ENCODE measurements at places on chromosomes 2 and 18. TPM values are rescaled to one million over a fixed set of nuclear protein-coding genes. Genes with fewer than 3 reads are reported as not detected.

GRCh38 chr2:64548761-64549160 lies 24.6 kb downstream of the AFTPH start:
- DNase-seq = no peak

The DNER gene
- total RNA-seq = 24.7 TPM

The ITGAV gene
- total RNA-seq = 76.9 TPM

DNA sequence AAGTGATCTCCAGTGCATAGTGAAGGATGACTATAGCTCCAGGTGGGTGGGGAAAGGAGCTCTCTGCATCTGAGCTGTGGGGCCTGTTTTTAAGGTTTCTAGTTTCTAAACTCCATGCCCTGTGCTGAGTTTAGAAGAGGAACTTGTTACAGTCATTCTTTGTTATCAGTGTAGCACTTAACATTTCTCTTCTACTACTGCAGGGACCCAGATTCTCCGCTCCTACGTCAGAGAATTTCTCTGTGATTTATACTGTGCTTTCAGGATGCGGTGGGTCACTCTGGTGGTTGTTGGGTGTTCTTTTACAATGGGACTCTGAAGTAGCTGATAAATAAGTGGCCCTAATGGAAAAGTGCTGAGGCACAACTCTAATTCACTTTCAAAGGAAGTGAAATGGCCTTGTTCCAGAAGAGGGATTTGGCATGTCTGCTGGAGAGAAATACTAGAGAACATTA lies 122.0 kb downstream of the WDSUB1 start:
- DNase-seq = no peak

The ACVR1C gene
- total RNA-seq = 0.51 TPM

The OSR1 gene
- 16.4 TPM for total RNA-seq

GRCh38 chr2:168920504-168921157 lies 19.5 kb downstream of the G6PC2 start:
- DNase-seq = no peak

DNA sequence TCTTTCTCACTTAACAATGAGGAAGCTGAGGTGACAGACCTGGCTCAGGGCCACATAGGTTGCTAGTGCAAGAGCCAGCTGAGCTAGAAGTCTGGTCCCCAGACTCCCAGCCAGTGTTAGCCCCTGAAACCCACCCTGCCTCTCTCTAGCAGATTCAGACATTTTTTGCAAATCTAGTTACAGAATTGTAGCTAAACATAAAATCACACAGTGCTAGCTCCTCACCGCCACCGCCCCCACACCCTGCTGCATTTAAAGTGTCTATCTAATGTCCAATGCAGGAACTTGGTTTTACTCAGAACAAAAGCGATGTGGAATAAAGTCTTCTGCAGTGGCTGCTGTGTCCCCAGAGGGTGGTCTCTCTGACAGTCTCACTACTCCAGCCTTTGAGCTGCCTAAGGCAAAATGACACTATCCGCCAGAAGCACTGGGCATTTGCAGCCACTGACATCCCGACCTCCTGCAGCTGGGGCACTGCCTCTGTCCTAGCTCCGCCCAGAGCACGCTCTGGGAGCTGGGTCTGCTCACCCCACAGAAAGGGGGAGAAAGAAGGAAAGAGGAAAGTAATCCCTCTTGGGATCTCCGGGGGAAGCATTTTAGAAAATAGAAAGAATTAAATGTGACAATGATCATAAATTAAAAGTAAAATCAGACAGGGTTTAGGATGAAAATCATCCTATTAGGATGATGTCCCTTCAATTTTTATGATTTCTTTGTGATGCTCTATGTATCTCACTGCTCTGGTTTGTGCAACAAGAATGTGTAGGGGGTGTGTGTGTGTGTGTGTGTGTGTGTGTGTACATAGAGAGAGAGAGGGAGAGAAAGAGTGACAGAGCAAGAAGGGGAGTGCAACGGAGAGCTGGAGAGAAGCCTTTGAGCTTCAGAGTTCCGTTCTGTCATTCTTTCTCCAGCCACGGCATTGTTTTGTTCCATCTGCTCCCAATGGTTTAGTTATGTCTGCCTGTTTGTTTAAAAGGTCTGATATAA lies 50.5 kb upstream of the ST8SIA3 start:
- no peak for DNase-seq

The SAG gene
- not detected for total RNA-seq

DNA sequence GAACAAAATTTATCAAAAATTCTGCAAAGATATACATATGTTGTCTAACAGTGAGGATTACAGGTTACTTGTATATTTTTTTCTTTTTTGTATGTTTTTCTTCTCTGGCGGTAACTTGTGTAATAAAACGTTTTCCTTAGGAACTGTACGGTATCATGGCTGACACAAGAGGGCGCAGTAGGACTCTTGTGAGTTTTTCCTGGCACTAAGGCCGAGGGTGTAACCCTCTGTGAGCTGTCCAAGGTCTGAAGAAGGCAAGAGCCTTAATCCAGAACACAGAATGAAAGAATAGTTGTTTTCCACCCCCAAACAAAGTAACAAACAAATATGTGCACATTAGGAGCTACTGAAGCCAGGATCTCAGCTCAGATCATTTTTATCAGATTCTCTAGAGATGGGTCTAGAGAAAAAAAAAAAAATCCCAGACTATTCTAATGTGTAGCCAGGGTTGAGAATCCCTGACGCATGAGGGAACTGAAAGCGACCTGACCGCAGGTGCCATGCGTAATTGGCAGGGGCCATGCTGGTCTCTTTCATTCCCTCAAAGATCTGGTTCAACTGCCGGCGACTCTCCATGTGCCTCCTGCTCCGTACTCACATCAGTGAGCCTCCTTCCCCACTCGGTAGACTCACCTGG lies 27.0 kb downstream of the TMEM200C start:
- peak; percentile 51 for DNase-seq

GRCh38 chr18:11688972-11689668 lies at the start of gene GNAL:
GNAL (plus strand) TSS chr18:11689264; CDS start chr18:11689564, 300 bp downstream.
- peak; percentile 76 for DNase-seq

DNA sequence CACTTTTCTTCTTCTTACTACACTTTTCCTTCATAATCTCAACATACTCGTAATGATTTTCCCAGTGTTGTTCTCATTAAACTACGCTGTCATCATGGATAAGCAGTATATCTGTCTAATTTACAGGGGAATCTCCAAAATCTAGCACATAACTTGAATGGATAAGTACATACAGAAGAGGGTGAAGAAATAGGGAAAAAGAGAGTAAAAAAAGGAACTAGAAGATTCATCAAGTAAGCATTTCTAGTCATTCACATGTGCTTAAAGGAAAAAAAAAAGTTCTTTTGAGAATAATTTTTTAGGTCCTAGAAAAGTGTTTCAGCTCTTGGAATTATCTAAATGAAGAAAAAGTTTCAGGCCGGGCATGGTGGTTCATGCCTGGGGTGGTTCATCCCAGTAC lies 51.6 kb downstream of the SRBD1 start:
- no peak for DNase-seq

The TSPYL6 gene
- total RNA-seq = not detected

GRCh38 chr2:128496700-128497099 lies 178.0 kb upstream of the HS6ST1 start:
- no peak for DNase-seq

Data from uterus (tissue), 4 donors.